NT2/D1 (cell line): ENCODE measurements at places on chromosomes 11 and 22.

- DNase-seq: no peak
These were observed 185.3 kb upstream of the ISX start for GRCh38 chr22:34880662-34881061.

DNA sequence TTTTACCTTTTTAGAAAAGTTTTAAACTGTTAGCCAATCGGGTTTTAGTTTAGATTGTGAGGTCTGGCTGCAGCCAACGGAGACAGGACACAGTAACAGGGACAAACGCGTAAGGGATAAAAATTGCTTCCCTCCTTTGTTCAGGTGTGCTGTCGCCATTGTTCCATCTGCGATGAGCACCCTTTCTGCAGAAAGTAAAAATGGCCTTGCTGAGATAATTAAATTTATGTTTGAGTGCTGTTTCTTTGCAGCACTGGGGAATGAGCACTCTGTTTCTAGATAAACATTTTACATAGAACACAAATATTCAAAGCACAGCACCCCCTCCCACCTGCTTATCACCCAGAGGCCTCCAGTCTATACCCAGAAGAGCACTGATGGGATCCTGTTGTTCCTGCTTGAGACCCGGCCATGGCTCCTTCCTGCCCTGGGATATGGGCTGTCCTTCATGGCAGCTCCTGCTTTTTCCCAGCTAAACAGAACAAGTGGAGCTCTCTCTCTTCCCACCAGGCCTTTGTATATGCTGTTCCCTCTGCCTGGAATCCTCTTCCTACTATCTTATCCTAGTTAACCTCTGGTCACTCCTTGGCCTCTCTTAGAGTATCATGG lies 34.3 kb upstream of the CELSR1 start:
- no peak for DNase-seq

GRCh38 chr11:2549876-2550605 lies 105.2 kb downstream of the KCNQ1 start:
- no peak for DNase-seq

DNA sequence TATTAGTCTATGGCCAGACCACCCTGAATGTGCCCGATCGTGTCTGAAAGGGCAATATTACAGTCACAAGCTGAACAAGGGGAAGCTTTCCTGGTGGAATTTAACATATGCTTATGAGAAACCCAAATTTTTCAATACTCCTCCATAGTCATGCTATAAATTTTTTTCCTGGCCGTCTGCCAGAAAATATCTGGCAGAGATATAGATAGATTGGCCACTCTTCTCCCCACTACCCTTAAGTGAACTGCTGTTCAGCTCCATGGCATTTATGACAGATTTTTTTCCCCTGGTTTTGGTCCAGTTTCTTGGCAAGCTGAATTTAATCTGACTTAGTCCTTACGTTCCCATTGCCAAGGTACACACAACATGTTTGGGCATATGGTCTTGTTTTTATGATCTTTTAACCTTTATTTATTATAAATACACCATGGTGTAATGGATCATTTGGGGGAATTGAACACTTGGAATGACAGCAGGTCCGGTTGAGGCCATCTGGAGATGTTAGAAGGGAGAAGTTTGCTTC lies 328.5 kb downstream of the CNTN5 start:
- DNase-seq: no peak

DNA sequence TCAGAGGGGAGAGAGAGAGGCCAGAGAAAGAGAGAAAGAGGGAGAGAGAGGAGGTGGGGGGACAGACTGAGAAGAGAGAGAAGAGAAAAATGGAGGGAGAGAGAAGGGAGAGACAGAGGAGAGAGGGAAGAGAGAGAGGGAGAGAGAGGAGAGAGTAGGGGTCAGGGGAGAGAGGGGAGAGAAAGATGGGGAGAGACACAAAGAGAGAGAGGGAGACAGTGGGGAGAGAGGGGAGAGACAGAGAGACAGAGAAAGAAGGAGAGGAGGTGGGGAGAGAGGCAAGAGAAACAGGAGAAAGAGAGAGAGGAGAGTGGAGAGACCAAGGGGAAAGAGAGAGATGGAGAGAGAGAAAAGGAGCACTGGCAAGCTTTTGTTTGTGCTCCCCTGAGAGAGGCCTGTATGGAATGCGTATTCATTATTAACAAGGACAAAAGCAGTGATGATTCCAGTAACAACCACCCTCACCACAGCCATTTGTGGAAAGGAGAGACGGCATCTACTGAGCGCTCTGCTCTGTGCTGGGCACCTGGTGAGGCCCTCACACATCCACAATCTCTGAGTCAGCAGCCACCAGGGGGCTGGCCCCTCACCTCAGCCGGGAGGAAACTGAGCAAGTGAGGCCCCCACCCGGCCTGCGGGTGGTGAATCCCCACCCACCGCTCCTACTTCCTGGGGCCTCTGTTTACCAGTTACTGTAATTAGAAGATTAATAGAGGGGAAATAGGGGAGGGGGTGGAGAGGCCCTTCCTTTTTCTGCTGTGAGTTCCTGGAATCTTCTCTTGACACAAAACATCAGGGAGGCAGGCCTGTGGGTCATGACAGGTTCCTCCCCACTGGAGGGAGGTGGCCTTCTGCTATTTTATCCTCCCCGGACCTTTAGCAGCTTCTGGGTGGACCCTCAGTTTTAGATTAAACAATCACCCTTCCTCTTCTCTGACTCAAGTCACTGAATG lies 14.6 kb upstream of the MIAT start:
- DNase-seq: no peak

GRCh38 chr22:45246060-45246985 lies 5.6 kb upstream of the KIAA0930 start:
- DNase-seq: no peak
